ENCODE measurements at places on chromosomes 12 and 14.

- DNase-seq = no peak
These were observed 253.3 kb downstream of the SLC15A4 start for GRCh38 chr12:128570191-128571065.

- DNase-seq = no peak
These were observed 32.3 kb downstream of the NRDE2 start for GRCh38 chr14:90299408-90299807.

- DNase-seq = peak; percentile 89
These were observed 98.6 kb downstream of the IRF2BPL start for GRCh38 chr14:76929927-76930326.

- DNase-seq = peak; percentile 96
These were observed at the start of gene RNF41 for GRCh38 chr12:56221757-56222530. Gene RNF41, minus strand, starts transcription at chr12:56221922. Its CDS starts 7,875 bp downstream, at chr12:56214047.

DNA sequence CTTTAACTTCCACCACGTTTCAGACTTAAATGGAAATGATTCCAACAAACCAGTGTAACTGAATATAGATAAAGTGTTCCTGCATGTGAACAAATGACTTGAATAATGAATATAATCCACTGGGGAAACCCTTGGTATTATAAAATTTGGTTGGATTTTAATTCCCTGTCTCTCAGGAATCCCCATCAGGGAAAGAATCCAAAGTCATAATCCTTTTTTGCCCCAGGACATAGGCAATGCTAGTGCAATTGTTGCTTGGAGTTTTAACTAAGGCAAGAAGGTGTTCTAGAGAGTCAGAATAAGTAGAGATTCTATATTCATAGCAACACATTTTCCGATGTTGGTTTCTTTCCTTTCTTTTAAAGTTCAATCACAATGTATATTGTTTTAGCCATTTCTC, 1169.4 kb downstream of the GALC start:
- no peak for DNase-seq

GRCh38 chr12:94140556-94140955, 7.8 kb upstream of the PLXNC1 start:
- peak; percentile 25 for DNase-seq

GRCh38 chr12:76921891-76922664, 43.3 kb upstream of the CSRP2 start:
- no peak for DNase-seq

DNA sequence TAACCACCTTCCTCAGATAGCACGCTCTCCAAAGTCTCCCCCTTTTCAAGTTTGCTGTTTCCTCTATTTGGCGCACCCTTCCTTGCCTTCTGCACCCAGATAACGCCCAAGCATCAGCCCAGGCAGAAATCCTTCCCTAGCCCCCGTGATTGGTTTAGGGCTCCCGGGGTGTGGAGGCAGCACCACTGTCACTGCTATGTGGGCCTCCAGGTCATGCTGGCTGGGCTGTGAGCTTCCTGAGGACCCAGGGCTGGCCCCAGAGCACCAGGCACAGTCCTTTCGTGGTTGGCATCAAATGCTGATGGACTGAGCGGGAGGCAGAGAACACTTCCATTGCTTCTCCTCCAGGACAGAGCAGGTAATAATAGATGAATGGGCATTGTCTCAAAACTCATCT, 311.4 kb downstream of the BCL11B start:
- DNase-seq = no peak

- DNase-seq = no peak
These were observed 5.5 kb downstream of the PUS1 start for GRCh38 chr12:131934535-131934934.

- no peak for DNase-seq
These were observed 19.1 kb downstream of the VASH1 start for GRCh38 chr14:76780360-76780759.

GRCh38 chr12:123805173-123805572, 43.1 kb downstream of the DNAH10 start:
- no peak for DNase-seq

DNA sequence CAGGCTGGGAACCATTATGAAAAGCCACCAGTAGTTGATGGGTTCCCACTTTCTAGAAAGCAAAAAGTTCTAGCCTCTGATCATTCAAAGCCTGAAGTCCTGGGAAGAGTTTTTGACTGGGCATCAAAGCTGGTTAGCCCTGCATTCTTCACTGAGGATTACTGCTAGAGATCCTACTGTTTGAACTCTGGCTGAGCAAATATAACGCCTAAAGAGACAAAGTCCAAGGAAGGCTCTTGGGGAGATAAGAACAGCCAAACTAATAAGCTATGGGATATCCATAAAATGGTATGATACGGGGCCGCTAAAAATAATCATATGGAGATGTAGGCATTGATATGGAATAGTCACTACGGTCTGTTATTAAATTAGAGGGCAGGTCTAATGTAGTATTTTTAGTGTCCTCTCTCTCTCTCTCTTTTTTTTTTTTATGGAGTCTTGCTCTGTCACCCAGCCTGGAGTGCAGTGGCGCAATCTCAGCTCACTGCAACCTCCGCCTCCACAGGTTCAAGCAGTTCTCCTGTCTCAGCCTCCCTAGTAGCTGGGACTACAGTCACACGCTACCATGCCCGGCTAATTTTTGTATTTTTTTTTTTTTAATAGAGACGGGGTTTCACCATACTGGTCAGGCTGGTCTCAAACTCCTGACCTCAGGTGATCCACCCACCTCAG, 35.5 kb downstream of the PLXNC1 start:
- no peak for DNase-seq

GRCh38 chr12:95763809-95764253, 26.7 kb downstream of the NTN4 start:
- no peak for DNase-seq

GRCh38 chr12:127231371-127231770, 1035.6 kb upstream of the TMEM132C start:
- DNase-seq = no peak

- DNase-seq = no peak
These were observed 128.1 kb upstream of the C14orf180 start for GRCh38 chr14:104451474-104451873.

DNA sequence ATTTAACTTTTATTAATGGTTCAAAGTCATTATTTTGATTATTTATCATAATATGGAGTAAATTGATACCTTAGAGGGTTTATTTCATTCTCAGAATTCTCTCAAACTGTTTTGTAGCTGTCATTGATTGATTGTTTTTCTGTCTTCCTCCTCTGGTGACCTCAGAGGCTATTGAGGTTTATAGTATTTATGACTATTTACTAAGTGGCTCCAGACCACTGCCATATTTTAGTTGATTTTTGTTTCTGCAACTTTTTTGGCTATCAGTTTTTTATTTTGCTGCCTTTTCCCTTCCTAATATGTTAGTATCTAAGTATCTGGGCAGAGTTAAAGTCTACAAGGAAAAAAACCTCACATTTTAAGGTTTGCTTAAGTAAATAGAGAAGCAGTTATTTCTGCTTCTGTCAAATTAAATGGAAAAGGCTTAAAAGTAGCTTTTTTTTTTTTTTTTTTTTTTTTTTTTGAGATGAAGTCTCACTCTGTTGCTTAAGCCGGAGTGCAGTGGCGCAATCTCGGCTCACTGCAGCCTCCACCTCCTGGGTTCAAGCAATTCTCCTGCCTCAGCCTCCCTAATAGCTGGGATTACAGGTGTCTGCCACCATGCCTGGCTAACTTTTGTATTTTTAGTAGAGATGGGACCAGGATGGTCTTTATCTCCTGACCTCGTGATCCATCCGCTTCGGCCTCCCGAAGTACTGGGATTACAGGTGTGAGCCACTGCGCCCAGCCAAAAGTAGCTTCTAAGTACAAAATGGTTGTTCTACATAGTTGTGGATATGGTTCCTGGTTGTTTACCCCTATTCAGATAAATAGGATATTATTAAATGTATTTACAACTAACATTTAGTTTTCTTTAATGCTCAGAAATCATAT, 8.2 kb downstream of the MDM2 start:
- DNase-seq = no peak

DNA sequence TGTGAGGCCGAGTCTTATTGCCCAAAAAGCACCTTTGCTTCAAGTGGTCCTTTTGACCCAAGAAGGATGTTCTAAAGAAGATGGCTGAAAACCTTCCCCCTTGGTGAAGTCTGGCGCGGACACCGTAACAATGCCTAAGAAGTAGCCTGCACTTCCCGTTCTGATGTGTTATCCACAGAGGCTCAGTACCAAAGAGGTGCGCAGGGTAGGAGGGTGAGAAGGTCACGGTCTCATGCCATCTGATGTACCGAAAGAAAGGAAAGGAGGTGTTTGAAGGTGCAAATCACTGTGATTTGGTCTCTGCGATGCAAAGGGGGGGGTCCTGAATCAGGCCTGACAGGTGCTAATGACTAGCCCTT, 9.9 kb downstream of the PEBP1 start:
- no peak for DNase-seq

DNA sequence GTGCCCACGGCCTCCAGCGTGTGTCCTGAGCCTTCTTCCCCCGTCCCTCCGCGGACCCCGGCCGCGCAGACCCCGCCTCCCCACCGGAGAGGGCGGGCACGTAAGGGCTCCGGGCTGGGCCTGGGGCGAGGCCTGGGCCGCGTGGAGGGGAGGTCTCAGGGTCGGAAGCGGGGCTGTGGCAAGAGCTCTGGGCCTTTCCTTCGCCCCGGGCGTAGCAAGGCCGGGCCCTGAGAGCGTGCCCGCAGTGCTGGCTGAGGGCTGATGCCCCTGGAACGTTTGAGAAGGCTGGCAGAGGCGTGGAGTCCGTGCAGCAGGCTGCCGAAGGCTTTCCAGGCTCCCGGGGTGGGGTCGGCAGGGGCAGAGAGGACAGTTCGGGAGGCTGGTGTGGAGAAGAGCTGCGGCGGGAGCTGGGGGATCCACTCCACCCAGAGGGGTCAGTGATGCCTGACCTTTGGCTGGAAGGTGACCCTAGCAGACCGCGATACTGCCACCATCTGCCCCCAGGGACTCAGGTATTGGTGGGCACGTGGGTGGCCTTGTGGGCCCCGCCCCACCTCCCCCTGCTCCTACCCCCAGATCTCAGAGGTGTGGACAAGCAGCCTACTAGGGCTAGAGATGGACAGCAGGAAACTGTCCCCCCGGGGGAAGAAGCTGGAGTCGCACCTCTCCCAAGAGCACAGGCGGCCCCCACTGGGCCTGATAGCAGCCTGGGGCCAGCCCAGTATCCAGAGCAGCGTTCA, 558 bp downstream of the TEX22 start:
- peak; percentile 91 for DNase-seq

GRCh38 chr12:16603260-16603915, 2.6 kb downstream of the LMO3 start:
- peak; percentile 92 for DNase-seq

DNA sequence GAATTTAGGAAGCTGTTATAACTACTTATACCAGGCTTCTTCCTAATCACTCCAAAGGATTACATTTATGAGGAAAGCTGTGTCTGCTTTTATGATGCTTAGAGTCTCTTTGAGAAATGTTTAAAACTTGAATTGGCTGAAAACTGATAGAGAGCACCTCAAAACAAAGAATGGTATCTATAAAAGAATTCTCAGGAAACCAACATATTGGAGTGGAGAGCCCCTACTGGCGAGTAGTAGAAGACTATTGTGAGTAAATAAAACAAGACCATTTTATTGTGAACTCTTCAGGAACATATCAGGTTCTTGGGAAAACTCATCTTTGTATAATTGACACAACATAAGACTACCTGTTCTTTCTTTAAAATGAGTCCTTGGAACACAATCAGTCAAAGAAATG, 578.6 kb downstream of the RERGL start:
- DNase-seq = no peak

GRCh38 chr12:104510873-104511440, 54.2 kb downstream of the CHST11 start:
- DNase-seq = no peak

GRCh38 chr12:125890971-125891370, 825.7 kb downstream of the AACS start:
- DNase-seq = no peak

DNA sequence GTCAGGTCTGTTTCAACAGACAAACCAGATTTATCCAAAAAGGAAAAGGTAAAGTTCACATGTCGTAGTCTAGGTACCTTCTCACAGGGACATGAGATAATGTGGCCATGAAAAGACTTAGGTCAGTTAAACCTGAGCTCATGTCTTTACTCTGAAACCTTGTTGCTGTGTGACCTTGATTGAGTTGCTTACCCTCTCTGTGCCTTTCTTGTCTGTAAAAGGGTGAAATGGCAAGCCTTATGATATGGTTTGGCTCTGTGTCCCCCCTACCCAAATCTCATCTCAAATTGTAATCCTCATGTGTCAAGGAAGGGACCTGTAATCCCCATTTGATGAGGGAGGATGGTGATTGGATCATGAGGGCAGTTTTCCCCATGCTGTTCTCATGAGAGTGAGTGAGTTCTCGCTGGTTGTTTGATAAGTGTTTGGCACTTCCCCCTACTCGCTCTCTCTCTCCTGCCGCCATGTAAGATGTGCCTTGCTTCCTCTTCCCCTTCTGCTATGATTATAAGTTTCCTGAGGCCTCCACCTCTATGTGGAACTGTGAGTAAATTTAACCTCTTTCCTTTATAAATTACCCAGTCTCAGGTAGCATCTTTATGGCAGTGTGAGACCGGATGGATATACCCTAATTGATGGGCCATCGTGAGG, 299.8 kb downstream of the ADGRD1 start:
- no peak for DNase-seq

GRCh38 chr12:98227162-98227561, 288.2 kb upstream of the TMPO start:
- DNase-seq = peak; percentile 19

DNA sequence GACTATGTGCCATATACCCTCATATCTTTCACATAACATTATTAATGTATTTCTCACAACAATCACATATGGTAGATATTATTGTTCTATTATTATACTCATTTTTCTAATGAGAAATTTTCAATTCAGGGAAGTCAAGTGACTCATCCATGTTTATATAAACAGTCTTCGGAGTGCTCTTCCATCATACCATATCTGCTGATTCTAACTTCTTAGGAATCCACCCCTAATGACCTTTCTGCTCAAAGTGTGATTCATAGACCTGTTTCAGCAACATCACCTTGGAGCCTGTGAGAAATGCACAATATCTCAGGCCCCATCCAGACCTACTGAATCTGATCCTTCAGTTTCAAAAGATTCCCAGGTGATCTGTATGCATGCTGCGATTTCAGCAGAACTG, 39.8 kb upstream of the OVCH1 start:
- DNase-seq = no peak

- no peak for DNase-seq
These were observed 120.1 kb downstream of the SMOC1 start for GRCh38 chr14:69999261-69999674.

DNA sequence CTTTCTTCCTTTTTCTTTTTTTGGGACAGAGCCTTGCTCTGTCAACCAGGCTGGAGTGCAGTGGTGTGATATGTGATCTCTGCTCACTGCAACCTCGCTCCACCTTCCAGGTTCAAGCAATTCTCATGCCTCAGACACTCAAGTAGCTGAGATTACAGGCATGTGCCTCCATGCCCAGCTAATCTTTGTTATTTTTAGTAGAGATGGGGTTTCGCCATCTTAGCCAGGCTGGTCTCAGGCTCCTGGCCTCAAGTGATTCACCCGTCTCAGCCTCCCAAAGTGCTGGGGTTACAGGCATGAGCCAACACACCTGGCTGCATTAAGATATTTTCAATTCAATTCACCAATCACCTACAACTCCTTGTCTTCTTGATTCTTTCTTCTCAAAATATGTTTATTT, 1046.5 kb downstream of the GALC start:
- no peak for DNase-seq

- peak; percentile 55 for DNase-seq
These were observed 100.7 kb downstream of the APAF1 start for GRCh38 chr12:98745578-98746391.

- no peak for DNase-seq
These were observed 212.5 kb downstream of the CRADD start for GRCh38 chr12:93889516-93890212.

- DNase-seq = no peak
These were observed 414.8 kb downstream of the RMST start for GRCh38 chr12:97877404-97877803.

GRCh38 chr12:66321435-66321834, 19.1 kb downstream of the HELB start:
- DNase-seq = no peak

Data from NCI-H1417 (cell line).